ENCODE measurements at places on chromosomes 6 and 20. TPM values are rescaled to one million over a fixed set of nuclear protein-coding genes. Genes with fewer than 3 reads are reported as not detected.

Gene HINT3
- total RNA-seq, result 25.6 TPM

Gene OXT
- not detected for total RNA-seq

Gene SAMD10
- 5.4 TPM for total RNA-seq

Gene HLA-DOB
- total RNA-seq, result not detected

Gene RBM12
- 59.0 TPM for total RNA-seq

Gene BPIFA1
- total RNA-seq, result not detected

Gene TCP11
- total RNA-seq, result 0.60 TPM

Gene KHDRBS2
- not detected for total RNA-seq

Gene OR2J3
- total RNA-seq, result not detected

Gene ID4
- total RNA-seq, result 17.3 TPM

Gene KCNK5
- 2.3 TPM for total RNA-seq

Gene RAMACL
- total RNA-seq, result 0.75 TPM

Gene SYCP2L
- total RNA-seq, result 0.35 TPM

Gene PRSS16
- 3.4 TPM for total RNA-seq

Gene MROH8
- total RNA-seq, result 1.2 TPM

Gene RNF182
- 10.8 TPM for total RNA-seq

Gene FAM83C
- total RNA-seq, result not detected

Gene RIPPLY2
- total RNA-seq, result not detected

Gene RAB32
- 277 TPM for total RNA-seq

Gene MCHR2
- total RNA-seq, result not detected

Gene TTLL9
- total RNA-seq, result not detected

Gene DDO
- 7.3 TPM for total RNA-seq

Gene PDSS2
- 8.9 TPM for total RNA-seq

Gene HLA-DPA1
- 7.0 TPM for total RNA-seq

Gene CGA
- total RNA-seq, result not detected

Gene CENPB
- total RNA-seq, result 80.4 TPM

Gene SUPT3H
- total RNA-seq, result 43.0 TPM

Gene OPN5
- under 0.01 TPM for total RNA-seq

Gene TULP4
- 109 TPM for total RNA-seq

Gene SLC17A2
- total RNA-seq, result not detected

Gene WFDC12
- total RNA-seq, result not detected

Gene PRR18
- not detected for total RNA-seq

Gene AVP
- not detected for total RNA-seq

Gene HLA-DRB5
- total RNA-seq, result 0.20 TPM

Gene ADTRP
- 7.1 TPM for total RNA-seq

Gene NT5DC1
- 8.3 TPM for total RNA-seq

Gene FAM83D
- 0.99 TPM for total RNA-seq

Gene TLDC2
- 0.50 TPM for total RNA-seq

Gene SLC22A1
- total RNA-seq, result 0.50 TPM

Gene RSPH4A
- not detected for total RNA-seq

Gene ZSCAN26
- total RNA-seq, result 10.1 TPM

Gene TINAG
- total RNA-seq, result 16.5 TPM

Gene MYCT1
- total RNA-seq, result 0.15 TPM

Gene RIN2
- total RNA-seq, result 56.1 TPM

Gene SLC24A3
- total RNA-seq, result under 0.01 TPM

Gene RNF114
- total RNA-seq, result 196 TPM

Gene FAM217A
- not detected for total RNA-seq

Gene C4B
- total RNA-seq, result 0.35 TPM

Gene SPATA2
- total RNA-seq, result 5.7 TPM
